Esophagus mucosa (tissue), 1 donor: ENCODE measurements at places on chromosomes 5 and 9. TPM values are rescaled to one million over a fixed set of nuclear protein-coding genes. Genes with fewer than 3 reads are reported as not detected.

- no peak for ATAC-seq
Measured at GRCh38 chr5:173627860-173628392, 11.5 kb upstream of the BOD1 start.

DNA sequence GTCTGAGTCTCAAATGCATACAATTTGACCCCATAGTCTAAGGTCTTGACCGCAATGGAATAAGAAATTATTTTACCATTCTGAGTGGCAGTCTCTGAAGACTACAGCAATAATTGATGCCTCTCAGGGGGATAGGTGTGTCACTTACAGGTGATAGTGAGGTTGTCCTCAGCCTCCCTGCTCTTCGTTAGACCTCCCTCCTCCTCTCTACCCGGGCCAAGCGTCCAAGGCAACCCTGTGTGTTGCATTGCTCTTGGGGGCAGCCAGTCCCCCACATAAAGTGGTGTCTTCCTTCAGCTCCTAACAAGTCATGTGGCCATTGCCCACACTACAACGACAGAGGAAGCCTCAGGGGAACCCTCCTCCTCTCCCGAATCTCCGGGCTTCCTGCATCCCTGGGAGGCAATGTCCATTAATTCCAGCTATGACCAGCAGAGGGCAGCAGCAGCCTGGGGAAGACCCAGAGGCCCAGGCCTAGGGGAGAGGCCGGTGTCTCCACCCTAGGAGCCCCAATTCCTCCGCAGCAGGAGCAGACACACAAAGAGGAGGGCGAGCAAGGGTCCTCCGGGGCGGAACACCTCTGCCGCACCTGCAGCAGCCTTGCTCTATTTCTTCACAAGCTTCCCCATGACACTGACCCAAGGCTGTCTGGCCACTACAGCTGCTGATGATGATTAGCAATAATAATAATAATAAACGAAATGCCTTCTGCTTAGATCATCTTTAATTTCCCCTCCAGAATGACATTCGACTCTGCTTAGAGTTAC is 134.8 kb downstream of the KCNIP1 start:
- ATAC-seq, result peak; percentile 65

GRCh38 chr5:60463179-60463868 is 236.6 kb downstream of the DEPDC1B start:
- ATAC-seq, result no peak

DNA sequence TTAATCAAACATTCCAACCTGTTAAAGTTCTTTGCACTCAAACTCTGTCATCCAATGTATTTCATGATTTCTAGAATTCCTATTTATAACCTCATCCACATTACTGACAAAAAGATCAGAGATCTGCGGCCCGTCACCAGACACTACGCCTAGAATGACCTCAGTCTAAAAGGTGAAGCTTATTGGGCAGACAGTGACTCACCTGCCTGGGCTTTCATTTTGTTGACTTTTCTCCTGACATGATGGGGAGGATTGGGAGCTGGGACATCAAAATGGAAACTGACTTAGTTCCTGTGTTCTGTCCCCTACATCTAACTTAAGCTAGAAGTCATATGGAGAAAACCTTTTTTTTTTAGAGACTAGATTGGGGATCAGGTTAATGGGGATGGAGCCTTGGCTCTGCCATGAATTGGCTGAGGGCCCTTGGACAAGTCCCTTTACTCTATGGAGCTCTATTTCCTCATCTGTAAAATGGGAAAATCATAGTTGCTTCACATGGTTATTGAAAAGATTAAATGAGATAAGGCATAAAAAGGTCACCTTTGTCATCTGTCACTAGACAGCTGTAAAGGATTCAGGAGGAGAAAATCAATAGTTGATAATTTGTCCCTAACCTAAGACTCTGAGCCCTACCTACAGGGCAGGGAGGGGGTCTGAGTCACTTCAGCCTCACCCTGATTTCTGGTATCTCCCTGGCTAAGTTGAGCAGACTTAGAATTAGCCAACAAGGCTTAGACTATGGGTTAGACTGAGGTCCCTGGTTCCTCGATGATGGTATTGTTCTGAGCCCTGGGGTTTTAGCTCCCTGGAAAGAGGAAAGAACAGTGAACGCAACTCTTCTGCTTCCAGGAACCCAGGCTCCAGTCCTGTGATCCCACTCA is 224.8 kb upstream of the TBC1D2 start:
- peak; percentile 61 for ATAC-seq

The NR5A1 gene
- total RNA-seq, result not detected
